ENCODE measurements at places on chromosomes 3 and 15.

DNA sequence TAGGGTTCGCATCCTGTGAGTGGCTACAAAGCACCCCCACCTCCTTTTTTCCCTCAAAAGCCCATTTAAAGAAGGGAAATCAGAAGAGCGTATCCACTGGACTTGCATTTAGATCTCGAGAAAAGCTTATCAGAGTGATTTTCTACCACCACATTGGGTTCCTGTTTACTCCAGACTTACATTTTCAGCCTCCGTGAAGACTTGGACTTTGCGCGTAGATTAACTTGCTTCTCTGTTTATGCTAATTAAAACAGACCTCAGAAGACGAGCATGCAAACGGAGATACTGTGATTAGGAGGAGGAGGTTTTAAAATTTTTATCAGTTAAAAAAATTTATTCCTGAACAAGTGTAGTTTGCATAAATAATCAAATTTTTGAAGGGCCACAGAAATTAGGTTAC is 115.7 kb downstream of the AKAP13 start:
- no peak for DNase-seq

GRCh38 chr3:107769882-107770281 is 247.1 kb downstream of the BBX start:
- DNase-seq: no peak

DNA sequence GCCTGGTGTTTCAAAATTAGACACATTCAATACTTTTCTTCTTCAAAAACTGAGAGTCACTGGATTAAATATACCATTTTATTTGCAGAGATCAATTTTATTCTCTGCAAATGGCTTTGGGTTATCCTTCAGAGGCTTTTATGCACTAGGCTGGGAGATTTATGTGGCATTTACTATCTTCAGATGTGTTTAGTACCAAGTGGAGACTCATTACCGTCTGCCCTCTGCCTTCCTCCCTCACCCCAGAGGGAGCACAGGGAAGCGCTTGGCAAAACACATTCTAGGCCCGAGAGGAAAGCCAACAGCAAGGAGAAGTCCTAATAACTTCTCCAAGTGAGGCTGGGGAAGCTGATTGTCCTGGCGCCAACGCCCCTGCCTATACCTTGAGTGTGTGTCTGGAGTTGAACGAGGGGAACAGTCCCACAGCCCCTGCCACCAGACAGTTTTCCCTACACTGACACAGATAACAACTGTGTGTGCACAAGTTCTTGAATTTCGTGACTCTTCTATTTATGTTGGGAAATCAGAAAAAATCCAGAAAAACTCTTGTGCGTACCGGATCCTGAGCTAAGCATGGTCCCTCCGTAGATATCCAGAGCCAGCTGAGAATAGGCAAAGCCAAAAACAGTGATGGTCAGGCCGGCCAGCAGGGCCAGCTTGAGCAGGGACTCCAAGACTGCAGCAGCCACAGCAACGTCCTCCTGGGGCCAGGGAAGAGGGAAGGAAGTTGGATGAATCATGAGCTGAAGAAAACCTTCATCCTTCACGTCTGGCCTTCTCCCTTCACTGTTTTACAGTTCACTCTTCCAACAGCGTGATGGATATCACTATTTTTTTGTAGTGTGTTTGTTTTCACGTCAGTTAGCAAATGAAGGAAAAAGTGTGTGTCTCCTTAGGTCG is 26.6 kb downstream of the RFT1 start:
- DNase-seq: no peak

DNA sequence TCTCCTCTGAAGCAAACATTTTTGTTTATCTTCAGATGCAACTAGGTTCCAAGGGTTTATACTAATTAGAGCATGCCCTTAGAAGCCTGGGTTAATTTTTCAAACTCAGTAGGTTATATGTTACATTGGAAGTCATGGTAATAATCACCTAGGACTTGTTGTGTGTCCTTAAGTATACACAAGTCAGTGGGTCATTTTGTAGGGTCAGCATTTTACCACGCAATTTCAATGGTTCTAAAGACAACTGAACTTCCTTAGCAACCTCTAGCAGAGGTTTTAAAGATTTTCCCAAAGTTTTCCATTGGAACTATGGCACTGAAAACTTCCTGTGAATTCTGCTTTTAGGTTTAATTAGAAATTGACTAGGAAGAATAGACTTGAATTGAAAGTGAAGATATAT is 99.6 kb upstream of the NANOGP8 start:
- no peak for DNase-seq

- no peak for DNase-seq
Measured at GRCh38 chr3:117246771-117247555, 537.4 kb downstream of the TUSC7 start.

DNA sequence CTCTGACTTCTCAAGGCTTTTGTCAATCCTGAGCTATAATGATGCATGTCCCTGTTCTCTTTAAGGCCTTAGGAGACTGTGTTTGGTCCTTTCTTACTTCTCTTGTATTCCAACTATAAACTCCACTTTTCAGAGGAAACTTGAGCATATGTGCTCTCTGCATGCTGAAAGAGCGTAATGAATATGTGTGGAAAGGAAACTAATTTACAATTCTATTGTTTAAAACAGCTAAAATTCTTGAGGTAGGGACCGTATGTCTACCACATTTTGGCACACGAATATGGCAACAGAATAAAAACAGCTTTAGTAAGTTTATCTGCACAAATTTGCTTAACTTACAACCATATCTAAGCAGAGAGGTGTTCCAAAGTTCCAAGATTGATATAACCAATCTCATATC is 242.0 kb upstream of the DCBLD2 start:
- no peak for DNase-seq

DNA sequence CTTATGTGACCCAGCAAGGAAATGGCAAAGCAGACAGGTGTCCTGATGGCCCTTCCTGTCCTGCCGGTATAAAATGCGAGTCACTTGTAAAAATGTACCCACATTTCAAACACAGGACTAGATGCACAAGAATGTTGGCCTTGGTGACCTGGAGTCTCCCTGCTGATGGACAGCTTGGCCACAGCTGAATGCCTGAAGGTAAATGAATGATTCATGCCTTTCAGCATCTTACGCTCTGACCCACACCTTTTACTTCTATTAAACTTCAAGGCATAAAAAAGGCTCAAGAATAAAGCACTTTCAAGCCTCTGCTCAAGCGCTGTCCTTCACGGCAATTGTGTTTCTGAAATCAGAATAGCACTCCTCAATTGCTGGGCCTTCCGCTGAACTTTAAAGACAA is 228.0 kb upstream of the SLCO3A1 start:
- DNase-seq: no peak

- DNase-seq: no peak
Measured at GRCh38 chr3:157414861-157415260, 21.8 kb upstream of the PTX3 start.

- DNase-seq: peak; percentile 12
Measured at GRCh38 chr3:107846279-107846852, 244.5 kb downstream of the CD47 start.

DNA sequence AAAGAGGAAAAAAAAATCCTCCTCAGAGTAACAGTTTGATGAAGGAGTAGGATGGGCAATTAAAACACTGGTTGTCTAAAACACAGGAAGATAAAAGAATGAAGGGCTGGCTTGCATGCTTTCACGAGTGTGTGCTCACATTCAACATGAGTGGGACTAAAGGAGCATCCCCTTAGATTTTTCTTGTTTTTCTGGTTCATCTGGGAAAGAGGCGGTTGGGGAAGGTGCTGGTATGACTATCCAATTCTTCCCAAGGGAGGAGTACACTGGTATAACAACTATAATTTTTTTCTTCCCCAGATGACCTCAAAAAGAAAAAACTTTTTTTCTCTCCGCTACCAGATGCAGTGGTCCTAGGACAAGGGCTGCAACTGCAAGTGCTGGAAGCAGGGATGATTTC is 143.7 kb downstream of the MYO9A start:
- DNase-seq: no peak
